Activated B cell treated with CpG ODN at 0.5 μM for 24 hours (primary cell): ENCODE measurements at places on chromosomes 1 and 21.

- no peak overlapping the region for H3K4me3 ChIP-seq
- H3K27ac ChIP-seq = no peak overlapping the region
- no peaks in the 10 kb centered on the region for H3K27me3 ChIP-seq
- DNase-seq = no peak
- H3K36me3 ChIP-seq = no peaks in the 10 kb centered on the region
Observed at GRCh38 chr1:82947278-82947677, 1051.7 kb downstream of the TTLL7 start.

DNA sequence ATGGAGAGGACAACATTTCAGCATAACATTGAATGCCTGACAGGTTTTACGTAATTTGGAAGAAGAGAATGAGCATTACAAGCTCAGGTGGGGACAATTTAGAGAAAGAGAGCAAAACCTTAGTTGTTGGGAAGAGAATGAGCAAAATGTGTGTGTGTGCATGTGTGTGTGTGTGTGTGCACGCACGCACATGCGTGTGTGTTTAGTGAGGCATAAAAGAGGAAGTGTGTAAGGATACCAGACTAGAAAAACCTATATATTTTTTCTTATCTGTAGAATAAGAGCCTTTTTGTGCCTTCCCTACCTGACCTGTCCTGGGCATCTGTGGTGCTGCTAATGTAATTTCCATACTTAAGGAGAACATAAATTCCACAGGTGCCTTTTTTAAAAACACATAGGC, 99.0 kb upstream of the PLXNA2 start:
- no peaks in the 10 kb centered on the region for H3K36me3 ChIP-seq
- H3K27me3 ChIP-seq = peaks cover 26% of the 10 kb centered on the region
- H3K4me1 ChIP-seq = no peaks in the 10 kb centered on the region
- no peak for DNase-seq

DNA sequence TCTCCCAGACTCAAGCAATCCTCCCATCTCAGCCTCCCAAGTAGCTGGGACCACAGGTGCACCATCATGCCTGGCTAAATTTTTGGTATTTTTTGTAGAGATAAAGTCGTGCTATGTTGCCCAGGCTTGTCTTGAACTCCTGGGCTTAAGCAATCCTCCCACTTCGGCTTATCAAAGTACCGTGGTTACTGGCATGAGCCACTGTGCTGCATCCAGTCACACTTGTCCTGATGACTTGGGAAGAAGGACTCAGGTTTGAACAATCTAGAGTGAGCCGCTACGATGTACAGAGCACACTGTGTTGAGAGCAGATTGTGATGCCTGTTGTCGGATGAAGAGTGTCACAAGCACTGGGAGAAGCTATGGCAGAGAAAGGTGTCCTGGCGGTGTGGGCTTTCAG, 27.2 kb downstream of the RNF187 start:
- H3K4me1 ChIP-seq = no peaks in the 10 kb centered on the region
- H3K27ac ChIP-seq = no peak overlapping the region
- no peak for DNase-seq
- no peak overlapping the region for H3K4me3 ChIP-seq
- peaks cover 18% of the 10 kb centered on the region for H3K27me3 ChIP-seq

GRCh38 chr1:184437291-184437690, 50.5 kb downstream of the C1orf21 start:
- no peaks in the 10 kb centered on the region for H3K4me1 ChIP-seq
- no peaks in the 10 kb centered on the region for H3K36me3 ChIP-seq
- DNase-seq = no peak
- H3K27me3 ChIP-seq = no peaks in the 10 kb centered on the region
- H3K27ac ChIP-seq = no peak overlapping the region
- no peak overlapping the region for H3K4me3 ChIP-seq

- H3K36me3 ChIP-seq = no peaks in the 10 kb centered on the region
- DNase-seq = no peak
- H3K4me1 ChIP-seq = no peaks in the 10 kb centered on the region
- H3K27me3 ChIP-seq = no peaks in the 10 kb centered on the region
- no peak overlapping the region for H3K27ac ChIP-seq
Observed at GRCh38 chr1:213929398-213929797, 58.4 kb upstream of the PROX1 start.

GRCh38 chr1:1032424-1032823, 12.5 kb downstream of the AGRN start:
- DNase-seq = no peak
- no peaks in the 10 kb centered on the region for H3K36me3 ChIP-seq
- H3K4me1 ChIP-seq = peaks cover 15% of the 10 kb centered on the region
- peak overlapping the region; percentile 61 for H3K4me3 ChIP-seq

DNA sequence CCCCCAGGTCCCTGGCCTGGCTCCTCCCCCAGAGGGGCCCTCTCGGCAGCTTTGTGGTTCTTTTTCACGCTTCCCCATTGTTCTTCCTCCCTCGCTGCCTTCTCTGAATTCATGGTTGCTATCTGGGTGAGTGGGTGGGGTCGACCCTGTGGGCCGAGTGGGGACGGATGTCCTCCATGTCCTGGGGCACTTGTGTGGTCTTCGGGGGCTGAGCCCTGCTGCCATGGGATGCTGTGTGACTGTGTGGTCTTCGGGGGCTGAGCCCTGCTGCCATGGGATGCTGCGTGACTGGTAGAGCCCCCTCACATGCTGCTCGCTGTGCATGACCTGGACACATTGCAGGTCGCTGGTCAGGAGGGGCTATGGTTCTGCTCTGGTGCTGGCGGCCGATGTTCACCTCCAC, 21.6 kb upstream of the DIP2A start:
- H3K27me3 ChIP-seq = no peaks in the 10 kb centered on the region
- H3K36me3 ChIP-seq = peaks cover 69% of the 10 kb centered on the region
- peaks cover 2% of the 10 kb centered on the region for H3K4me1 ChIP-seq
- no peak overlapping the region for H3K4me3 ChIP-seq
- DNase-seq = no peak

DNA sequence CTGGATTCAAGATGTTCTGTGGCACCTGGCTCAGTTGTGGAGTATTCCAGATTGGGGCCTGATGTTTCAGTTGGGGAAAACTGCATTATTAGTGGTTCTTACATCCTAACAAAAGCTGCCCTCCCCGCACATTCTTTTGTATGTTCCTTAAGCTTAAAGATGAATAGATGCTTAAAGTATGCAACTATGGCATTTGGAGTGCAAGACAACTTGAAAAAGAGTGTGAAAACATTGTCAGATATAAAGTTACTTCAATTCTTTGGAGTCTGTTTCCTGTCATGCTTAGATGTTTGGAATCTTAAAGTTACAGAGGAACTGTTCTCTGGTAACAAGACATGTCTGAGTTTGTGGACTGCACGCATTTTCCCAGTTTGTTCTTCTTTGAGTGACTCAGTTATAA, 7.2 kb downstream of the FPGT start:
- H3K27ac ChIP-seq = no peak overlapping the region
- no peaks in the 10 kb centered on the region for H3K4me1 ChIP-seq
- H3K27me3 ChIP-seq = no peaks in the 10 kb centered on the region
- H3K36me3 ChIP-seq = peaks cover 34% of the 10 kb centered on the region

DNA sequence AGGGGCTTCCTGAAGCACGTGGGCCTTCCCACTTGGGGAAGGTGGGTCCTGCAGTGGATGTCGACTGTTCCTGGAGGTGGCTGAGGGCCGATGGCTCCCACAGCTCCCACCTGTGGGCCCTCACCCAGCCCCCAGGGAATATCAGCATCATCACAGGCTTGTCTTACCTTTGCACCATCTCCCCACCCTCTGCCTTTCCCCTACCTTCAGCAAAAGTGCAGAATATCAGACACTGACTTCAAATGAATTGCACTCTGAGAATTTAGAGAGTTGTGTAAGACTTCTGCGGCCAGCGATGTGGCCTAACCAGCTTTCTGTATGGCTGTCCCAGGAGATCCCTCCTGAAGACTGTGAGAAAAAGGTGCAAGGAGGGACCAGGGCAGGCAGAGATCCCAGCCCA, 105.4 kb downstream of the PRDM2 start:
- H3K27ac ChIP-seq = no peak overlapping the region
- DNase-seq = no peak
- H3K4me1 ChIP-seq = peaks cover 50% of the 10 kb centered on the region
- no peaks in the 10 kb centered on the region for H3K27me3 ChIP-seq
- H3K36me3 ChIP-seq = peaks cover 38% of the 10 kb centered on the region

DNA sequence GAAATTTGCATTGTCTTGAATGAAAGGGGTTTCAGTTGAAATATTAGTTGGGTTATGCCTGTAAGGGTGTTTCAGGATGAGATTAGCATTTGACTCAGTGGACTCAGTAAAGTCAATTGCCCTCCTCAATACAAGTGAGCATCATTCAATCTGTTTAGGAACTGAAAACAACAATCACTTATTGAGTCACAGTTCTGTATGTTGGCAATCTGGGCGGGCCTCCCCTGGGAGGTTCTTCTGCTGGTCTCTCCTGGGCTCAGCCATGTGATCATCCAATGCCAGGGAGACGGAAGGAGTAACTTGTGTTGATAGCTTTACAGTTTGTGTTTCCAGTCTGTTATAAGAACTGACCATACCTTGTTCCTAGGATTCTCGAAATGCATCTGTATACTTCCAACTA, 262.9 kb upstream of the RUNX1 start:
- no peaks in the 10 kb centered on the region for H3K36me3 ChIP-seq
- H3K27ac ChIP-seq = no peak overlapping the region
- no peak overlapping the region for H3K4me3 ChIP-seq
- DNase-seq = no peak
- H3K4me1 ChIP-seq = no peaks in the 10 kb centered on the region
- peaks cover 2% of the 10 kb centered on the region for H3K27me3 ChIP-seq

DNA sequence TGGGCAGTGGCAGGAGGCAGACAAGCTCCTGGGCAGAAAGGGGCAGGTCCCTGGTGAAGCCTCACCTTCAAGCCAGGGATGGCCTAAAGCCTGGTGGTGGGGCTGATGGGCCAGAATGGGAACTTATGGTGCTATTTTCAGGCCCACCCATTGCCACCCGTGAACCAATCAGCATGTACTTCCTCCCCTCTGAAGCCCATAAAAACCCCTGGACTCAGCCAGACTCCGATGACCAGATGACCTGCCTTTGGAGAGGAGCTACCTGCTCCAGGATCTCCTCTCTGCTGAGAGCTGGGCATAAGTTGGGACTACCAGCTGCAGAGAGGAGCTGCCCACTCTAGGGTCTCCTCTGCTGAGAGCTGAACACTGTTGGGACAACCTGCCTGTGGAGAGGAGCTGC, 7.8 kb upstream of the BCL10 start:
- H3K36me3 ChIP-seq = peaks cover 15% of the 10 kb centered on the region
- H3K27ac ChIP-seq = no peak overlapping the region
- H3K27me3 ChIP-seq = no peaks in the 10 kb centered on the region
- no peak overlapping the region for H3K4me3 ChIP-seq
- H3K4me1 ChIP-seq = peaks cover 6% of the 10 kb centered on the region
- DNase-seq = no peak

DNA sequence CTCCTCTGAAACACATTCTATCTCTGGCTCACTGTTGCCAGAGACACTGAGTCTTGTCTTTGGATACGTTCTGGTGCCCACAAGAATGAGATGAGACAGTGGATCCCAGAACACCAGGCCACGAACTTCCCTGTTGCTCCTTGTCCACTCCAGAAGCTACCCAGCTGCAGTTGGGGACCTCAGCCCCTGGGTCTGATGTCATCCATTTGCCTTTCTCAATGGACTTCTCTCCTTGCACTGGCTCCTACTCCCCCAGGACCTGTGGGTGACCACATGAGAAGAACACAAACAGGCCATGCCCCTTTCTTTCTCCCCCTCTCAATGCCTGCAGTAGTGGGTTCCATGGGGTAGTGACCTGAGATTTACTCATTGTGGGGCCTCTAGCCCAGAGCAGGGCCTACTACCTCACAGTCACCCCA, 5.9 kb downstream of the NBPF1 start:
- no peaks in the 10 kb centered on the region for H3K4me1 ChIP-seq
- no peaks in the 10 kb centered on the region for H3K27me3 ChIP-seq
- no peak for DNase-seq
- H3K36me3 ChIP-seq = no peaks in the 10 kb centered on the region
- no peak overlapping the region for H3K27ac ChIP-seq

DNA sequence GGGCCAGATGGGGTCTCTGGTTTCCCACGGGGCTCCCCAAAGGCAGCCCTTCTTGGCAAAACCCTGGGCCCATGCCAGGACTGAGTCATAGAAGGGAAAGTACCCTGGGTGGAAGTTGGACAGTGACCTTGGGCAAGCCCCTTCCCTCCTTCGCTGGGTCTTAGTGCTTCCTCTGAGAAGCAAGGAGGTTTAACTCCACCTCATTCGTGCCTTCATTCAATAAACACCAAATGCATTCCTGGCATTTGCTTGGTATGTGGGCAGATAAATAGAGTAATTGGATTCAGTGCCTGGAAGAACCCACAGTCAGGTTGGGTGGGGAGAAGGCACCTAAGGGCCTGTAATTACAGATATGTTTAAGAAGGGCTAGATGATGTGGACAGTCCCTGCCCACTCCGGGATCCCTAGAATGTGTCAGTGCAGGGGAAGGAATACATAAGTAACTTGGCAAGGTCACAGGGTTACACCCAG, 36.3 kb upstream of the CITED4 start:
- H3K27me3 ChIP-seq = peaks cover 6% of the 10 kb centered on the region
- no peak overlapping the region for H3K4me3 ChIP-seq
- no peaks in the 10 kb centered on the region for H3K36me3 ChIP-seq
- no peaks in the 10 kb centered on the region for H3K4me1 ChIP-seq
- no peak overlapping the region for H3K27ac ChIP-seq

DNA sequence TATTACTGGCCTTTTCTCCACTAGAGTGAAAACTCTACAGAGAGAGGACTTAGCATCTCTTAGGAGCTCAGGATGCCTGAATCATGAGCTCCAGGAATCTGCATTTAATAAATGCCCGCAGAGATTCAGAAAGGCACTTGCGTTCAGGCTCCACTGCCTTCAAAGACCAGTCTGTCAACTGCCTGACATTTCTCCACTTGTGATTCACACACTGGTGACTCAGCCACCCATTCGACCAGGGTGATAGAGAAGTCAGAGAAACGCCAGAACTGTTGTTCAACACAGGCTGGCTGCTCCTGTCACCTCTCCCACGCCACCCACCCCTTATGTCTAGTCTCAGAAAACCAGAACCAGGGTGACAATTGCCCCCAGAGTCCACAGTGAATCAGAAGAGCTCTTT, 26.9 kb upstream of the LBR start:
- DNase-seq = no peak
- no peak overlapping the region for H3K4me3 ChIP-seq
- H3K27me3 ChIP-seq = no peaks in the 10 kb centered on the region
- peak overlapping the region; percentile 53 for H3K27ac ChIP-seq
- peaks cover 6% of the 10 kb centered on the region for H3K4me1 ChIP-seq

GRCh38 chr1:62870148-62870547, 86.2 kb downstream of the ATG4C start:
- no peaks in the 10 kb centered on the region for H3K27me3 ChIP-seq
- H3K27ac ChIP-seq = no peak overlapping the region
- H3K36me3 ChIP-seq = peaks cover 1% of the 10 kb centered on the region
- no peak overlapping the region for H3K4me3 ChIP-seq
- DNase-seq = no peak

GRCh38 chr1:22189619-22190018, 46.7 kb upstream of the WNT4 start:
- H3K4me3 ChIP-seq = no peak overlapping the region
- peaks cover 20% of the 10 kb centered on the region for H3K27me3 ChIP-seq
- H3K27ac ChIP-seq = no peak overlapping the region
- DNase-seq = no peak
- H3K4me1 ChIP-seq = peaks cover 5% of the 10 kb centered on the region

- no peak overlapping the region for H3K4me3 ChIP-seq
- no peak for DNase-seq
- peaks cover 96% of the 10 kb centered on the region for H3K4me1 ChIP-seq
- no peaks in the 10 kb centered on the region for H3K27me3 ChIP-seq
- peaks cover 70% of the 10 kb centered on the region for H3K36me3 ChIP-seq
- H3K27ac ChIP-seq = peak overlapping the region; percentile 96
Observed at GRCh38 chr1:206573762-206574161, 38.5 kb downstream of the EIF2D start.

GRCh38 chr1:78229344-78229743, 183.6 kb downstream of the GIPC2 start:
- H3K27ac ChIP-seq = no peak overlapping the region
- DNase-seq = no peak
- H3K4me1 ChIP-seq = no peaks in the 10 kb centered on the region
- H3K27me3 ChIP-seq = peaks cover 7% of the 10 kb centered on the region
